ENCODE measurements at places on chromosomes 12 and 14.

DNA sequence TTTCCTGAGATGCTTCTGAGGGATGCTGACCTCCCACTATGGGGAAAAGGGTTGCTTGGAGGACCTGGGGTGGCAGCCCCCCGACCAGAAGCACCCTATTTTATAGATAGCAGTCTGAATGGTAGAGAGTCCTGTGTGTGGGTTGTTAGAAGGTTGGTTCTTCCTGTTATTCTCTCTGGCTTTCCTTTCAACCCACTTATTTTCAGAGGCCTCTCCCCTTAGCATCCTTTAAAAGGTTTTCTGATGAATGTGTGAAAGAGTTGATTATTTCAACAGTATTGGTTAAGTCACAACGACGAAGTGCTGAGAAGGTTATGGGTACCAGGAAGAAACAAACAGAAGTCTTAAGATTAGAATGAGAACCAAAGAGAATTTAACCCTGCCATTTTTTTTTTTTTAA lies 20.8 kb upstream of the MANSC4 start:
- DNase-seq, result no peak

GRCh38 chr12:47707905-47708543 lies 2.2 kb upstream of the RPAP3 start:
- DNase-seq, result no peak

DNA sequence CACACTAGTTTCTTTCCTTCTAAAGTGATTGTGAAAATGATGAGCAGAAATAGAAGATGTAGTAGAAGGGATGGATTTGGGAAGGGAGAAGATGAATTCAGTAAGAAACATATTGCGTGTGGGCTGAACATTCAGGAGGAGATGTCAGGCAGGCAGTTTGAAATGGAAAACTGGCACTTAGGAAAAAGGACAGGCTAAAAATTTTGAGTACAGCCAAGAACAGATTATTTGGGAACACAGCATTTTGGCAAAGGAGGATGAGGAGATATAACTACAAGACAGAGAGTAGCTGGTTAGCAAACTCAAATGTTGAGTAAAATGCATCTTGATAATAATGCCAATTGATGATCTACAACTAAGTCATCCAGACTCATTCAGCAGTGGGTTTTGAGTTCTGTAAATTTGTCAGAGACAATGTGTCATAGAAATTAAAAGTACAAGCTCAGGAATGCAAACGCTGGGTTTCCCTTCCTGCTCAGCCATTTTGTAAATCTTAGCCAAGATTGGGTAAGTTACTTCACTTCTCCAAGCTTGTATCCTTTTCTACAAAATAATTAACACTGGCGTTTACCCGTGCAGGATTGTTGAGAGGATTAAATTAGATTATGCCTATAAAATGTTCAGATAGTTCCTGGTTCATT lies 255.0 kb downstream of the NAV3 start:
- DNase-seq, result no peak

GRCh38 chr12:6335451-6336078 lies 6.3 kb downstream of the TNFRSF1A start:
- no peak for DNase-seq

- no peak for DNase-seq
These were observed 218.9 kb downstream of the ACSS3 start for GRCh38 chr12:81296556-81297305.

DNA sequence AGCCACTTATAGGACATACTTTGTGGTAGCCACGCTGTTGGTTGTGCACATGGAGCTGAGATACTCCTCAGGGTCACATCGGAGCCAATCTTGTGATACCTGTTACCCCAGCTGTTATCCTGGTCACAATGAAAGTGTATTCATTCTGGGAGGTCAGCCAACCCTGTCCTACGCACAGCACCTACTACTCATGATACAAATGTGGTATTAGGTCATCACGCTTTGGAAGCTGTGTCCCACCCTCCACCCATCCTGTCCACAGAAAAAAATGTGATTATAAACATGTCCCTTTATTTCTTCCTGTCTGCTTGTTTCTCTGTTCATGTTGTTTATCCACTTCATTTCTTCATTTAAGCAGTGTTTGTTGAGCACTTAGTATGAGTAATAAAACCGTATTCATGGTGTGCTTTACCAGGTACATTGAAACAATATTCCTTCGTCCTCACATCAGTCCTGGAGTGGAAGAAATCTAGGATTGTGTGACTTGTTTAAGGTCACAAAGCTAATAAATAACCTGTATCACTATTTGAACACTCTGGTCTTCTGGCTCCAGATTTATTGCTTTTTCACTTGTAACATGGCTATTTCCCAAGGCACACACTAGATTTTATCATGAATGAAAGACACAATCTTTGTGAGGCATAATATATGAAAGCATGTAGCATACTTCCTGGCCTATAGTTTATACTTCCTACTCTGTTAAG lies 73.1 kb downstream of the DERA start:
- no peak for DNase-seq

DNA sequence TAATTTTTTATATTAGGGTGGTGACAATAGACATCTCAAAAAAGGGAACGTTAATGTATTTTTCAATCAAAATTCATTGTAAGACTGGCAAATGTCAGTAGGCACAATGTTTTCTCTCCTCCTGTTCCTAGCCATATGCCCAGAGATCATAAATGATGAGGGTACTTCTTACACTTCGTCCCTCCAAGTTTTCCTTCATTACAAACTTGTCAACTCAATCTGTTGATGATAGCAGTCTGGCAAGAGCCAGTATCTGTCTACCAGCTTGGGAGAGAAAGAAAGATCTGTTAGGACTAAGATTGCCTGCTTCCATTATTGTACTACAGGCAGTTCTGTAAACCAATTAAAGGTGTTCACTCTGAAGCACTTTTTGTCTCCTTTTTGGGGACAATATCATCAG lies 130.9 kb upstream of the DAAM1 start:
- no peak for DNase-seq

DNA sequence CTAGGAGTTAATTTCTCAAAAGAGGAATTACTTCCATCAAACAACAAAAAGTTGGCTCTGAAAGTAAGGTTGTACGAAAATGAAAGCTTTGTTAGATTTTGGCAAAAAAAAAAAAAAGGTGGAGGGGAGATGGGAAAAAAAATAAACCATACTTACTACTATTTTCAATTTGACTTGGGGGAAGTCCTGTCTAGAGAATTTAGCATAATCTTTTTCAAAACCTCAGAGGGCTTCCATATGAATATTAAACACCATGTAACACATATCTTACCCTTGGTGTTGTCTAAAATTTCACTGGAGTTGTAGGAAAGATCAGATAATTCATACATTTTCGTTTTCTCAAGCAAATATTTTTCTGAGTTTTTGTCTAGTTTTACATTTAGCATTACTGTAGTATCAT lies 17.5 kb downstream of the GRIP1 start:
- DNase-seq, result no peak

GRCh38 chr12:9626291-9626690 lies 18.6 kb upstream of the KLRB1 start:
- no peak for DNase-seq

All from H1 (cell line).